Iris pigment epithelial cell (primary cell): ENCODE measurements at places on chromosomes 11 and 22.
A peak's percentile ranks its signal among the peaks of the same experiment; 100 is the strongest.

- peak; percentile 93 for DNase-seq
These were observed 1054.7 kb upstream of the CNTN5 start for GRCh38 chr11:97965849-97966646.

GRCh38 chr11:131094827-131095226 is 178.5 kb upstream of the SNX19 start:
- DNase-seq: no peak

DNA sequence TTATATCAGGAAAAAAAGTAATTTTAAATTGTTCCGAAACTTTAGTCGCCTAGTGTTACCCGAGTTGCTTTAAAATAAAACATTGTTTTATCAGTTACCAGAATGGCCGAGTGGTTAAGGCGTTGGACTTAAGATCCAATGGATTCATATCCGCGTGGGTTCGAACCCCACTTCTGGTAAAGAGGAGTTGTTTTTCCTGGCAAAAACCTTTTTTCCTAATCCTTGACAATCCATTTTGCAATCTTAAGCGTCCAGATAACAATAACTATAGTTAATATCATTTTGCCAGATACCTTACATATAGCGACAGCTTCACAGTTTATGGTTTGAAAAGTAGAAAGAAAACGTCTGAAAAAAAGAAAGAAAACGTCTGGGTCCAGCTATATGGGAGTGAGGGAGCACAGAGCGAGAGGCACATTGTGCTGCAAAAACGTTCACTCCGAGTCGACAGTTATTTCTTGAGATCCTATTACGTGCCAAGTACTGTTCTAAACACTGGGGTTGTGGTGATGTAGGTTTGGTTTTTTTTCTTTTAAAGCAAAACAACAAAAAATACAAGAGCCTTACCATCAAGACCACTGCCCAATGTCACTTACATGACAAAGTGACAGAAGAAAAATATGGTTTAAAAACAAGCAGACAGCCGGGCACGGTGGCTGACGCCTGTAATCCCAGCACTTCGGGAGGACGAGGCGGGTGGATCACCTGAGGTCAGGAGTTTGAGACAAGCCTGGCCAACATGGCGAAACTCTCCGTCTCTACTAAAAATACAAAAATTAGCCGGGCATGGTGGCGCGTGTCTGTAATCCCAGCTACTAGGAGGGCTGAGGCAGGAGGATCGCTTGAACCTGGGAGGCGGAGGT is 40.6 kb downstream of the OR4D9 start:
- peak; percentile 90 for DNase-seq

GRCh38 chr22:26443901-26444690 is 15.0 kb downstream of the ASPHD2 start:
- DNase-seq: no peak

DNA sequence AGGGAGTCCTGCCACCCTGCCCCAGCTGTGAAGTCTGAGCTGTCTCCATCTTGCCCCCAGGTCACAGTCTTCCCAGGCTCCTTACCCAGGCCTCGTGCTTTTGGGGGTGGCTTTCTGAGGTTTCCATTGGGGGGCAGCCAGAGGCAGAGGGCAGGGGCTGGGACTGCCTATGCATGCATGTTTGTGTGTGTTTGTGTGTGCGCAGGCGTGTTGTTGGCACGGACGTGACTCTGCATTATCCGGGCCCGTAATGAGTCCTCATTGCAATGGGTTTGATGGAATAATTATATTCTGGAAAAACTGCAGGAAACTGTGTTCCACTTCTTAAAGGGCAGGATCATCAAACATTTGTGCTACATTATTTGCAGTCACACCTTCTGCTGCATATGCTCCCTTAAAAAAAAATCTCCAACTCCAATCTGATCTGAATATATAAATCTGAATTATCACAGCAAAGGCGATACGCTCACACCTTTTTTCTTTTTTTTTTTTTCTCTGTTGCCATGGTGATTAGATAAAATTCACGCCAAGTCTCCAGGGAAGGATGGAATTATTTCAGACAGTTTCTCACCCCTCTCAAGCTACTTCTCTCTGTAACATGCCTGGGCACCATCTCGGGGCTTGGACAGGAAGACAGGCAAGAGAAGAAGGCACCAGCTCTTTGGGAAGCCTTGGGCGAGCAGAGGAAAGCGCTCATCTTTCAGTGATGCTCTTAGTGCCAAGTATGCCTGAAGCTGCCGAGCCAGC is 45.9 kb downstream of the DSCAML1 start:
- DNase-seq: no peak

DNA sequence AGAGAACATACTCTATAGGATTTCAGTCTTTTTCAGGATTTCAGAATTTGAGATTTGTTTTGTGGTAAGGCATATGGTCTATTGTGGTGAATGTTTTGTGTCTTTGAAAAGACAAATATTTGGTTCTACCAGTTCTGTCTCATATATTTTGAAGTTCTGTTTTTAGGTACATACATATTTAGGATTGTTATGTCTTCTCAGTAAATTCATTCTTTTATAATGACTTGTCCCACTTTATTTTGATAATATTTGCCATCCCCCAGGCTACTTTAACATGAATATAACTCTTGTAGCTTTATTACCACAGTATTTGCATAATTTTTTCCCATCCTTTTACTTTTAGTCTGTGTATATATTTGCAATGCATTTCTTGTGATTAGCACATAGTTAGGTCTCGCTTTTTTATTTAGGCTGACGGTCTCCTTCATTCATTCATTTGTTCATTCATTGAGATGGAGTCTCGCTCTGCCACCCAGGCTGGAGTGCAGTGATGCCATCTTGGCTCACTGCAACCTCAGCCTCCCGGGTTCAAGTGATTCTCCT is 32.1 kb downstream of the MTMR3 start:
- DNase-seq: no peak

GRCh38 chr11:125075900-125076317 is 12.8 kb downstream of the SLC37A2 start:
- peak; percentile 26 for DNase-seq

DNA sequence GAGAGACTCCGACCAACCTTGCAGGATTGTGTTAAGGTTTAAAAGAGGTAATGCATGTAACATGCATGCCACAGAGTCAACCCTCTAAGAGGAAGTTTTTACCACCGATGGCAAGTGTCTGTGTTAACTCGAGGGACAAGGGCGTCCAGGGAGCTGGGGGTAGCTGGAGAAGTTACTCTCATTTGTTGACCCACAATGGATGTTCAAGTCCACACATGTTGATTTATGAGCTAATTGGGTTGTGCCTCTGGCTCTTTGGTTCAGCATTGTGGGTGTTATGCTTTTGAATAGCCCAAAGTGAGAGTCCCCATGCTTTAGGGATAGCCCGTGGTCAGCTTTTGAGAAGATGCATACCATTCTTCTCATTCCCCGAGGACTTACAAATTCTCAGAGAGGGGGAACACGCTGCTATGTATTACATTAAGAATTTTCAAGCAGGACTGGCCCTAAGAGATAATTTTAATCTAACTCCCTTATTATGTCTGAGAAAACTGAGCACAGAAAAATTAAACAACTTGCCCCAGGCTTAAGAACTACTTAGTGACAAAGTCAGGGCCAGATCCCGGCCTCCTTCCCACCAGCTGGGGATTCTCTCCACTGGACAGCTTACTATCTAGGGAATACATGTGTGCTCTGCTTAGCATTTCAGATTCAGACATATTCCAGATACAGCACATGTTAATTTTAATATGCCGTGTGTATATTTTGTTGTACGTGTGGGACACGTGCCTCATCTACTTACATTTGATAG is 5.2 kb upstream of the PLET1 start:
- DNase-seq: no peak

GRCh38 chr22:43537019-43537585 is 125.3 kb downstream of the MPPED1 start:
- no peak for DNase-seq

GRCh38 chr11:1387961-1388762 is 1.6 kb upstream of the BRSK2 start:
- no peak for DNase-seq

- peak; percentile 90 for DNase-seq
These were observed 11.2 kb upstream of the TMEM184B start for GRCh38 chr22:38284042-38284402.

DNA sequence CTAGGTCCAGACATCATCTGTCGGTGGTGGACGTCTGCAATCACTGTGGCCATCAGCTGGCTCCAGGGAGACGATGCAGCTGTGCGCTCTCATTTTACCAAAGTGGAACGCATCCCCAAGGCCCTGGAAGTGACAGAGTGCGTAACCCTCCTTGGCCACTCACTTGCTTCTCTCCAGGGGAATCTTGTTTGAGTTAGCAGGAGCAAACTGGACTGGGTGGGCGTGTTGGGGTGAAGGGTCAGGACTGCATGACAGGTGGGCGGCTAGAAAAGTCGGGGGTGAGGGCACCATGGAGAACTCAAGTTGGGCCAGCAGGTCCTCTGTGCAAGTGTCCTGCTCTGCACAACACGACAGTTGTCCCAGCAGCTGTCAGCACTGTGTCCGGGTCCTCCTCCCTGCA is 16.2 kb downstream of the SHISA8 start:
- DNase-seq: no peak

DNA sequence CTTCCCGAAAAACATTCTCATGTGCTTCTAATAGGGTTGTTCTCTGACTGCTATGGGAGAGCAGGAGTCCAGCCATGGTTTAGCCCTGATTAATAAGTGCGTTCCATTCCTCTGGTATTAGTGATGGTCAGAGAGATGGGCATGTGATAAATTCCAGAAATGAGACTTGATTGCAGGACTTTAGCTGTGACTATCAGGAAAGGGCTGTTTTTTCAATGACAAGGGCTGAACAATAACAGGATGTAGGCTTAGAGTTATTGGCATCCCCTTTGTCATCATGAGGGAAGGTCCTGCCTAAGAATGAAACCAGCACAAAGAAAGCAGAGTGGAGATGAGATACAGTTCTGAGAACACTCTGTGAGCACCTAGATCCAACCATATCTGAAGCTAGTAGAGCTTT is 494.6 kb downstream of the MIAT start:
- no peak for DNase-seq

DNA sequence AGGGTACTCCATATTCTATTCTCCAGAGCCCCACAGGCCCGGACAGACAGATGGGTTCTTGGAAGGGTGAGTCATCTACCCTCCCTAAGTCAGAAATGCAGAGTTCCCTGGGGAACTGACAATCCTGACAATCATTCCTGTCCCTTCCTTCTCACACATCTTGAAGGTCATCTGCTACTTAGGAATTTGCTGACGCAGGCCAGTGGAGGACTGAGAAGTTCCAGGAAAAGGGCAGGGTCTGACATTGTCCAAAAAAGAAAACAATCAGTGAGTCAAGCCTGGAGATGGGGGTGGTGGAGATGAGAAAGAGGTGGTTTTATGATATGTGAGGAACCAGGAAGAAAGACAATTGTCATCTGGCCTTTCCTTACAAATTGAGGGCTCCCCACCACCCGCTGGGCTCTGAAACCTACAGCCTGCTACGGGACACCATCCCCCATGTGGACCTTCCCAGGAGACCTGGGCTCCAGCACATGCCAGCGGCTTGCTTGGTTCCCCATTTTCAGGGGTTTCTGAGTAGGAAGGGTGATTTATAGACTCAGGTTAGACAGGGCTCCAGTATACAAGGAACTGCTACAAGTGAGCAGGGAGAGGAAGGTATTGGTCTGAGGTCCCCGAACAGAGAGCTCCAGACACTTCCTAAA is 12.9 kb downstream of the CD59 start:
- DNase-seq: peak; percentile 90
